IMR-90 (cell line): ENCODE measurements at places on chromosomes 16 and 17.

DNA sequence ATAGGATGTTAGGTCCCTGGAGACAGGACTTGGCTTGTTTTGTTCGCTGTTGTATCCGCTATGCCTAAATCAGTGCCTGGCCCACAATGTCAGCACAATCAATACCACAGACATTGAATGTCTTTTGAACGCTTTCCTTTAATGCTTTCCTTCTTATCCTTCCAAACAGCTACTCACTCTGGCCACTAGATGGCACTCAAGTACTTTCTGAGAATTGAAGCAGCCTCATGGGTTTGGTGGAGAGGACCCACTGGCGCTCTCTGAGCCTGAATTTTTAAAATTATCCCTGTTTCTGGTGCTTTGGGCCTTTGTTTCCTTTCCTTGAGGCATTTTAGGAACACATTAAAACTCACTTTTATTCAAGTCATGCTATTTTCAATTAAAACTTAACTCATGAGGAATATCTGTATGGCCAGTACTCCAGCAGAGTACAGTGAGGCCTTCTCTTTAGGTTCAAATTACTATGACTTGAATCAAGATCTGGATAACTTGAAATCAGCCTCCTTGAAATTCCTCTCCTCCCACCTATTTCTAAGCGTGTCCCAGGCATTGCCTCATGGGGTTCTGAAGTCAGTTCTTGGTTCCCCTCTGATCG, 3.2 kb upstream of the NLRP1 start:
- H3K27me3 ChIP-seq: no peaks in the 10 kb centered on the region
- no peaks in the 10 kb centered on the region for H3K36me3 ChIP-seq
- no peak overlapping the region for H3K27ac ChIP-seq
- DNase-seq: peak; percentile 76

GRCh38 chr17:29577385-29578211, 9.1 kb downstream of the TP53I13 start:
- H3K27me3 ChIP-seq: no peaks in the 10 kb centered on the region
- H3K4me3 ChIP-seq: no peak overlapping the region
- peaks cover 4% of the 10 kb centered on the region; the same call in 1 of the 2 replicates for H3K4me1 ChIP-seq
- H3K36me3 ChIP-seq: peaks cover 71% of the 10 kb centered on the region
- DNase-seq: peak; percentile 12
- H3K27ac ChIP-seq: no peak overlapping the region

GRCh38 chr17:19533718-19534561, at the start of gene SLC47A1:
SLC47A1 (plus strand) TSS chr17:19533854; CDS start chr17:19533940, 86 bp downstream.
- H3K36me3 ChIP-seq: no peaks in the 10 kb centered on the region
- H3K4me3 ChIP-seq: no peak within 1 kb of the TSS
- DNase-seq: no peak
- peaks cover 64% of the 10 kb centered on the region for H3K27me3 ChIP-seq

GRCh38 chr17:64777415-64778239, 115.5 kb upstream of the SMURF2 start:
- H3K36me3 ChIP-seq: peaks cover 7% of the 10 kb centered on the region; the same call in 1 of the 2 replicates
- no peak overlapping the region for H3K27ac ChIP-seq
- DNase-seq: no peak
- peaks cover 11% of the 10 kb centered on the region for H3K4me1 ChIP-seq

DNA sequence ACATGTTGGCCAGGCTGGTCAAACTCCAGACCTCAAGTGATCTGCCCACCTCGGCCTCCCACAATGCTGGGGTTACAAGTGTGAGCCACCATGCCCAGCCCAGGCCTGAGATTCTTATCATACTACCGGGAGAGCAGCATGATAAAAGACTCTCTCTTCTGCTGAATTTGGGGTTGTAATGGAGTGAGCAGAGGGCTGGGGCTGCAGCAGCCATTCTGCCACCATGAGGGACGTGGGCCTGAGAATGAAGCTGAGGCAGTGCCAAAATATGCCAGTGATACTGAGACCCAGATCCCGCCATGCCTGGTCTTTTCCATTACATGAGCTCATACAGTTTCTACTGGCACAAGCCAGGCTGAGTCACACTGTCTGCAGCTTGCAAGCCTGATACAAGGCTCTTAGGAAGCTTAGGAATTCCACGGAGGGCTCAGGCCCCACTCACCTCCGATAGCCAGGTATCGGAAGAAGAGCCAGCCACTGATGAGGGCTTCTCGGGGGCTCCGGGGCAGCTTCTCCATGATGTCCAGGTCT, 19.6 kb upstream of the P2RX1 start:
- no peaks in the 10 kb centered on the region for H3K36me3 ChIP-seq
- no peak overlapping the region for H3K27ac ChIP-seq
- 0 out of 2 replicates have a peak, but pooled peaks cover 1% of the 10 kb centered on the region for H3K4me1 ChIP-seq
